H1 (cell line): ENCODE measurements at places on chromosomes 6 and 20. TPM values are rescaled to one million over a fixed set of nuclear protein-coding genes. Genes with fewer than 3 reads are reported as not detected.
A peak's percentile ranks its signal among the peaks of the same experiment; 100 is the strongest.

GRCh38 chr20:52432740-52433139 lies 241.2 kb upstream of the ZFP64 start:
- no peak overlapping the region for H3K27ac ChIP-seq
- no peak overlapping the region for H3K4me3 ChIP-seq
- H3K4me1 ChIP-seq, result no peaks in the 10 kb centered on the region
- DNase-seq, result no peak
- H3K27me3 ChIP-seq, result no peaks in the 10 kb centered on the region

DNA sequence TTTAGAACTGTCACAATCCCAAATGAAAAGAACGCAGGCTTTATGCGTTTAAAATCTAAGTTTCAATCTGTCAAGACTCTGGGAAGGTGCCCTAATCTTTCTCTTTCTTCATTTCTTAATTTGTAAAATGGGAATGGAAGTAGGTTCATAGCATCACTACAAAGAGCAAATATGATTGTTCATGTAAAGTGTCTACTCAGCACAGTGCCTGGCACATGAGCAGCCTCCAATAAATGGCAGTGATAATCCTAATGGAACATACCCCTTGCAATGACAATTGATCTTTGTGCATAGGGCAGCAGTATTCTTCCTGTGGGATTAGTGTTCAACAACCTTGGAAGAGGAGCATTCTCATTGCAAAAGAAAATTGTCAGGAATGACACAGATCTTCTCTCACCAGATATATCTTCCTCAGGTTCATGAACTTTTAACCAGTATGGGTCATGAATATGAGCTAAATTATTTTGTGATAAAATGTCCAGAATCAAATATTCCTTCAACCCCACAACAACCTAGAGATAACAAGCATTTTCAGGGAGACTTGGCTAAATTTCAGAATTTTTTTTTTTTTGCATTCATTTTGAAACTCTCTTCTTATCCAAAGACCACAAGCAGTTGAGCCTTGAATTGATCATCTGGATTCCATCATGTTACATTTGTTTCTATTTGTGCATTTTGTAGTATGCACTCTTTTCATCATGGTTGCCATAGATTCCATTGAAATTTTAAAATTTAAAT lies 149.1 kb downstream of the TBX18 start:
- no peak for DNase-seq
- no peaks in the 10 kb centered on the region for H3K27me3 ChIP-seq
- H3K4me3 ChIP-seq, result no peak overlapping the region
- no peaks in the 10 kb centered on the region for H3K36me3 ChIP-seq
- H3K4me1 ChIP-seq, result peaks cover 3% of the 10 kb centered on the region
- H3K27ac ChIP-seq, result no peak overlapping the region

- H3K4me1 ChIP-seq, result peaks cover 5% of the 10 kb centered on the region; the same call in 1 of the 2 replicates
- H3K27me3 ChIP-seq, result peaks cover 1% of the 10 kb centered on the region
- no peak overlapping the region for H3K27ac ChIP-seq
- H3K4me3 ChIP-seq, result no peak overlapping the region
Measured at GRCh38 chr6:131349199-131349598, 213.9 kb downstream of the AKAP7 start.

GRCh38 chr6:107800564-107801164 lies 23.4 kb downstream of the SCML4 start:
- DNase-seq, result no peak
- no peak overlapping the region for H3K27ac ChIP-seq
- H3K4me3 ChIP-seq, result no peak overlapping the region
- no peaks in the 10 kb centered on the region for H3K36me3 ChIP-seq

- H3K4me1 ChIP-seq, result no peaks in the 10 kb centered on the region
- no peak within 1 kb of the TSS for H3K4me3 ChIP-seq
- H3K27ac ChIP-seq, result no peak within 1 kb of the TSS
- peaks cover 6% of the 10 kb centered on the region for H3K27me3 ChIP-seq
Measured at GRCh38 chr6:30135757-30136156, at the start of gene TRIM40. Gene TRIM40, plus strand, starts transcription at chr6:30136140. Its CDS starts 897 bp downstream, at chr6:30137037.

DNA sequence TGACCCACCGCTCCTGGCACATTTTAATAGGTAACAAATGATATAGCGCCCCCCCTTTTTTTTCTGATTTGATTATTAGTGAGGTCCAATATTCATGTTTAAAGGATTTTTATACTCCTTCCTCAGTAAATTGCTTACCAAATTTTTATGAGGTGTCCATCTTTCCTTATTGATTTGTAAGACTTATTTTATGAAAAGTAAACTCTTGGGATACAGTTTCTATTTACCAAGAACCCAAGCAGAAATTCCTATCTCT lies 25.1 kb downstream of the TRIM27 start:
- H3K36me3 ChIP-seq, result peaks cover 34% of the 10 kb centered on the region
- H3K27me3 ChIP-seq, result no peaks in the 10 kb centered on the region
- no peak overlapping the region for H3K27ac ChIP-seq
- no peaks in the 10 kb centered on the region for H3K4me1 ChIP-seq
- 0 out of 2 replicates have a peak overlapping the region, but pooled peaks have one; percentile 81 for H3K4me3 ChIP-seq

- H3K4me3 ChIP-seq, result no peak overlapping the region
- H3K27ac ChIP-seq, result no peak overlapping the region
- H3K27me3 ChIP-seq, result no peaks in the 10 kb centered on the region
- no peak for DNase-seq
Measured at GRCh38 chr6:36119209-36119608, 11.1 kb upstream of the MAPK13 start.

- H3K27ac ChIP-seq, result no peak overlapping the region
- H3K4me1 ChIP-seq, result no peaks in the 10 kb centered on the region
- no peak overlapping the region for H3K4me3 ChIP-seq
- DNase-seq, result peak; percentile 10
- H3K36me3 ChIP-seq, result no peaks in the 10 kb centered on the region; the same call in 1 of the 2 replicates
Measured at GRCh38 chr6:18213439-18213838, 50.9 kb downstream of the DEK start.

GRCh38 chr6:138638604-138639003 lies 135.0 kb upstream of the CCDC28A start:
- no peaks in the 10 kb centered on the region for H3K4me1 ChIP-seq
- H3K27ac ChIP-seq, result no peak overlapping the region
- DNase-seq, result no peak
- no peaks in the 10 kb centered on the region for H3K36me3 ChIP-seq
- no peak overlapping the region for H3K4me3 ChIP-seq

The C6orf132 gene
- total RNA-seq, result 62.2 and 64.0 TPM in 2 replicates

The MUC22 gene
- total RNA-seq, result not detected in 2 replicates

The DDO gene
- total RNA-seq, result not detected in 2 replicates

The PLN gene
- total RNA-seq, result not detected in 2 replicates
